ENCODE measurements at places on chromosomes 6 and 20.

GRCh38 chr6:151005164-151005563 lies 139.7 kb downstream of the MTHFD1L start:
- DNase-seq, result no peak

GRCh38 chr6:84779380-84779779 lies 15.0 kb upstream of the TBX18 start:
- no peak for DNase-seq

- no peak for DNase-seq
Observed at GRCh38 chr6:44537306-44538049, 150.0 kb downstream of the CDC5L start.

GRCh38 chr6:72248621-72249020 lies 362.3 kb downstream of the RIMS1 start:
- no peak for DNase-seq
